ENCODE measurements at places on chromosomes 1 and 21.

DNA sequence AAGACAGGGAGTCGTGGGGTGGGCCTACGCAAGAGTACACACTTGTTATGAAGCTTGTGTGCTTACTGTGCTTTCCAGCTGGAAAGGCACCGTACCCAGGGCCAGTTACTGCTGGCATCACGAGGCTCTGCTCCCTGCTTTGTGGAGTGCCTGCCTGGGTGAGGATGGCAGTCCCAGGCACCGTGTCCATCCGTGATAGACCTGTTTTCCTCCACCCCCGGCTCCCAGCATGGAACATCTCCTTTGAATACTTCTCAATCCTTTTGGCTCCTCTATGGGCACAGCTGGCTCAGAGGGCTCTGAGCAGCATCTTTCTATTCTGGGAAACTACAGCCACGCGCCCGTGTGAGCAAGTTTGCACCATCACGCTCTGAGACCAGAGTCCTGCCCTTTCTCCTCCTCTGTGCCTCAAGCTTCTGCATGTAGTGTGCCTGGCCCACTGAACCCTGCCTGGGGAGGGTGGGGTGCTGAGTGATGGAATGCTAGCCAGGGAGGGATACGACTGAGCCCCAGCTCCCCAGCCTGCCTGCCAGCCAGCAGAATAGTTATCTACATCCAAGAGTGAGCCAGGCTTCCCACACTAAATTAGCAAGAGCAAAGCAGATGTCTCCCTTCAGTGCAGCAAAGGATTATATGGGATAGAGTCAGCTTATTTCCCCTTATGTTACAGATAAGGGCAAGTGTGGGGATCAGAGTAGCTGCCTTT is 7.1 kb upstream of the TNR start:
- DNase-seq = no peak

GRCh38 chr1:178046591-178047270 is 47.2 kb upstream of the RASAL2 start:
- no peak for DNase-seq

DNA sequence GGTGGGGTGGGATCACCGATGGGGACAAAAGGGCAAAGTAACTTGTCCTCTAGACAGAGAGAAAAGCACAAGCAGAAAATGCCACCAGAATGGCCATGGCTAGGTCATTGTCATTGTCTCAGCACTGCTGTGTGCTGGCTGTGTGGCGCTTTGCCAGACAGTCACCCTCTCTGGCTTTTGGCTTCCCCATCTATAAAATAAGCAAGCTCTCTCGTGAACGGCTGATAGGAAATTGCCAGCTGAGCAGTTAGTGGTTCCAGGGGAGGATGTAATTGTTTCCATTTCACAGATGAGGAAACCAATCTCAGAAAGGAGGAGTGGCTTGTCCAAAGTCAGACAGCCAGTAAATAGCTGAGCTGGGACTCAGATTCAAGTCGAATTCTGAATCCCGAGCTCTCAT is 32.5 kb downstream of the PADI2 start:
- DNase-seq = no peak

- no peak for DNase-seq
Measured at GRCh38 chr1:201253906-201254624, 29.2 kb upstream of the PKP1 start.

DNA sequence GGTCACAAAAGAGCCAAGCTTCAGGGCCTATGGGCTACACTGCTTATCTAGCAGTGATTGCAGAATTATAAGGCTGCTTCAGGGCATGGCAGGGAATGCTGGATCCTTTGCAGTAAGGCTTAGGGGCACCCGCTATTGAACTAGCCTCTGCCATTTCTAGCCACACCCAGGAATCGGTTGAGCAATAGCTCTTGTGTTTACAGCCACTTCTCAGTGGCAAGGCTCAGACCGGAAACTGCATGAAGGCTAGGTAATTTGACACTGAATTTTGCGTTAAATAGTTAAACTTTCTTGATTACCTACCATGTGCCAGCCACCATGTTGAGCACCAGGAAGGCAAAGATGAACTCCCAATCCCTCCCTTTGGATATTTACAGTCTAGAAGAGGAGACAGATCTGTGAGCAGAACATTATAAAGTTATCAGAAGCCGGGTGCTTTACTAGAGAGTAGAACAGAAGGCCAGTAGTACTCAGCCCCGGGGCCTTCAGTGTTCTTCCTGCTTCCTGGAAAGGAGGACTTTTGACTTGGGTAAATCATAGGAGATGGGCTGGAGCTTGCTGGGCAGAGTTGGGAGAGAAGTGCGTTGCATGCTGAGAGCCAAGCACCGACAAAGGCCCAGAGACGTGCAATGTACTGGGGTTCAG is 98.6 kb upstream of the LPGAT1 start:
- DNase-seq = peak; percentile 22

DNA sequence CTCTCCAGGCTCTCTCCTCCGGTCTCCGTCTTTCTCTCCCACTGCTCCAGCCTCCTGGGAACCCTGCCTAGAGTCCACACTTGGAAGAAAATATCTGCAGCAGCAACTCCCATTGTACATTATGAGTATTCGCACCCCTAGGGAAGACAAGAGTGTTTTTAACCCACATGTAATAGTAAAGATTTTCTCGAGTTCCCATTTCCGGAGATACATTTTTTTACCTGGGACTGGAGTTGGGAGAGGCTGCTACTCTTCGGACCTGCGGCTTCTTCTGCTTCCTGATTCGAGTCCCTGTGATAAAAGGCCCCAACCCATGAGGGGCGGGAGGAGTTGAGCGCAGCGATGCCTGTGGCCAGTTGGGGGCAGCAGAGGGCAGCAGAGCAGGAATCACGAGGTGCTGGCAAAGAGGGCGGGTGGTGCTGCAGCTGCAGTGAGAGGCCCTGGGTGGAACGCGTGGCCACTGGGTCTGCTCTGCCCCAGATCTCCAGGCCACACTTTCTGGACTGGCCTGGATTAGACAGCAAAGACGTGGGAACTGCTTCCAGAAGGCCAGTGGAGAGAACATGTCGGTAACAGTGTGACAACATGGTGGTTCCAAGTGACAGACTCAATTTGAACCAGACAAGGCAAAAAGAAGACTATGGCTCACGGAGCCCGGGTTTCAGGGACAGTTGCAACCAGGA is 221.0 kb upstream of the CSF3R start:
- peak; percentile 51 for DNase-seq

DNA sequence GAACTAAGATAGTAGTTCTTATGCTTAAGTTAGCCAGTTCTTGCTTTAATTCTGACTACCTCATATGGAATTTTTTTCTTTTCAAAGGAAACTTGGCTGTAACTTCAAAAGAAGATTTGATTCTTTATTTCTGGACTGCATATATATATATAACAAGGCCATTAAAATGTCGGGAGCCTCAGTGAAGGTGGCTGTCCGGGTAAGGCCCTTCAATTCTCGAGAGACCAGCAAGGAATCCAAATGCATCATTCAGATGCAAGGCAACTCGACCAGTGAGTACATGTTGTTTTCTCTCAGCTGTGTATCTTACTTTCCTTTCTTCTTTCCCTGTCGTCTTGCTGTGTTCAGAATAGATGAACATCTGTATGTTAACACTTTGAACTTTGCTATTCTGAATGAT is 21.8 kb downstream of the KIF1B start:
- DNase-seq = peak; percentile 40

GRCh38 chr1:15261155-15262002 is 14.4 kb downstream of the FHAD1 start:
- peak; percentile 29 for DNase-seq

DNA sequence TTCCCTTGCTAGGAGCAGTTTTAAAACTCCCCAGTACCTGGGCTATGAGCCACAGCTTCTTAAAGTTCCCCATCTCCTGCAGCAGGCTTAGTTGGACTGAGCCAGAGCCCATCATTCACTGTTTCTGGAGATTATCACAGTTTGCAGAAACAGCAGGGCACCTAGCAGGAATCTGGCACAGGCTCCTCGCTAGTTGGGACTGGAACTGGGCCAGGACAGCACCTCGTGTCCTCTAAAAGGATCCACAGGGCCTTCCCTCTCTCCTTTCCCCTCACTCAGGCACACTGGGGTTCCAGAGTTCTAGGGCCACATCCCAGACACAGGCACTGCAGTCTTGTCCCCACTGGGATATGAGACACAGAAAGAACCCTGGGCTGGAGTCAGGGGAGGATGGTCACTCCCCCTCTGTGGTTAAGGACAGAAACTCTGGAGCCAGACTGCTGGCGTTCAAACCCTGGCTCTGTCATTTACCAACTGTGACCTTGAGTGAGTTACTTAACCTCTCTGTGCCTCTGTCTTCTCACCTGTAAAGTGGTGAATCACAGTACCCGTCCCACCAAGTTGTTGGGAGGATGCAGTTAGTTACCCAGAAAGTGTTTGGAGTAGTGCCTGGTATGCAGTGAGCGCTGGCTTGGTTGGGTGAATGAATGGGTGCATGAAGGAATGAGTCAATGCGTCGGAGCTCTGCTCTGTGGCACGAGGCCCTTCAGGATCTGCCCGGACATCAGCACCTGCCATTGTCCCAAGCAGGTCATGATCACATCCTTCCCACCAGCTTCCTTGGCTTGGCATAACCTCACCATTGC is 18.8 kb upstream of the ECE1 start:
- DNase-seq = peak; percentile 40

DNA sequence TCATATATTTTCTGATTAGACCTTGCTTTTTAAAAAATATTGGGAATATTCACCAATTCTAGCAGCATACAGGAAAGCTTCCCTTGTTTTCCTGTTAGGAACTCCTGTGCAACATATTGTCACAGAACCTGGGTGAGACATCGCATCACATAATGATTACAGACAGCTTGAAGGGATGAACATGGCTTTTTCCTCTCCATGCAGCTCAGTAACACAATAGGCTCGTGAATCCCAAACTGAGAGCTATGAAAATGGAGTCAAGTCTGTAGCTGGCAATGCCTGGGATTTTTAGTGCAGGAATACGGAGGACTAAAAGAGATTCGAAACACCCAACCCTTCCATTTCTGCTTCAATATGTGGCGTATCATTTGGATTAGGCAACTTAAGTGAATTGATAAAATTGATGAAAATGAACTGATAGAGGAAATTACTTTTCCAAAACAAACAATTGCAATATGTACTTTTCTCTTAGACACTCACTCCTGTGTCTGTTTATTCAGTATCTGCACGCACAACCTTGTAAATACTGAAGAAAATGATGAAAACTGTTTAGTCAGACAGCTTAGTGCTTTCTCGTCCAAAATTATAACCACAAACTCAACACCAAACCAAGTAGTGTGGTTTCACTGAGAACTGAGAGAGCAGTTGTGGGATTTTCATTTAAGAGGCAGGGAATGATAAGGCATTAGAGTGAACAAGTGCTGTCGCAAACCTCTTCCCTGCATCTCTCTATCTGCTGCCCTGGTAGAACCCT is 250.4 kb downstream of the PTBP2 start:
- no peak for DNase-seq

- no peak for DNase-seq
Measured at GRCh38 chr1:111894497-111894896, 95.0 kb downstream of the KCND3 start.

- DNase-seq = no peak
Measured at GRCh38 chr1:229249854-229250644, 20.9 kb upstream of the RAB4A start.

GRCh38 chr1:27513528-27513927 is 23.6 kb upstream of the WASF2 start:
- no peak for DNase-seq

- peak; percentile 51 for DNase-seq
Measured at GRCh38 chr1:169240449-169241232, 127.0 kb downstream of the NME7 start.

- peak; percentile 27 for DNase-seq
Measured at GRCh38 chr1:12305377-12305776, 75.5 kb downstream of the VPS13D start.

Data from fibroblast of mammary gland (primary cell).